ENCODE measurements at places on chromosomes 16 and 17. TPM values are rescaled to one million over a fixed set of nuclear protein-coding genes. Genes with fewer than 3 reads are reported as not detected.

The TCAP gene
- total RNA-seq: under 0.01 TPM

The PABPN1L gene
- total RNA-seq: not detected

The SLC16A3 gene
- total RNA-seq: 224 TPM

The AMZ2 gene
- total RNA-seq: 64.0 TPM

The KRTAP4-4 gene
- total RNA-seq: not detected

The ARRB2 gene
- 8.4 TPM for total RNA-seq

The CRHR1 gene
- under 0.01 TPM for total RNA-seq

The TMEM114 gene
- total RNA-seq: not detected

The C17orf58 gene
- total RNA-seq: 11.4 TPM

The RTN4RL1 gene
- 0.24 TPM for total RNA-seq

The MEIOB gene
- not detected for total RNA-seq

The C17orf67 gene
- total RNA-seq: not detected

The KRTAP3-2 gene
- not detected for total RNA-seq

The CACNG1 gene
- not detected for total RNA-seq

The DNASE1L2 gene
- total RNA-seq: 6.4 TPM

The ATP2A3 gene
- total RNA-seq: 5.0 TPM
